ENCODE measurements at places on chromosomes 13 and 19.

DNA sequence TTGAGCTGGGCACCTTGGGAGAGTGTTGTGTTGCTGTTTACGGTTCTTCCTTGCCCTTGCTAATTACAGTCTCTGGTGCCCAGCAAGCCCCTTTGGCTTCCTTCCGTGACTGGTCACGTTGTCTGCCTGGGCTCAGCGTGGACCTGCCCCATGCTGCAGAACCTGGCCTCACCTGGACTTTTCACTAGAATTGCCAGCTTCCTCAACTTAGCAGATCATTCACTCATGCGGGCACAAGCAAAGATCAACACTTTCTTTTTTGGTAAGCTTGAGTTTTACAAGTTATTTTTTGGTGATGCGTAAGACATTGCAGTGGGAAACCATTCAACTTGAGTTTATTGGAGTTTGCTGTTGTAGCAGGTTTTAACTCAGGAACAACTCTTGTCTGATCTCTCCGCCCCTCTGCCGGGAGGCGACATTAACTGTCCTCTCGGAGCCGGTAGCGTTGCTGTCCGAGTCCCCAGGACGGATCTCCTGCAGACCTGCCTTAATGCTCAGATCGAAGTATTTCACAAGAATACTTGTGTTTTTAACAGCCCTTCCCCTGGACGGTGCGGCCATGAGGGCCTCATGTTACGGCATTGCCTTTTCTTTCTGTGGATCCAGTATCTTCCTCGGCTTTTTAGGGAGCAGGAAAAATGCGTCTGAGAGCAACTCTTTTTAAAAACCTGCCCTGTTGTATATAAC lies 15.7 kb upstream of the TEX29 start:
- no peak for DNase-seq

DNA sequence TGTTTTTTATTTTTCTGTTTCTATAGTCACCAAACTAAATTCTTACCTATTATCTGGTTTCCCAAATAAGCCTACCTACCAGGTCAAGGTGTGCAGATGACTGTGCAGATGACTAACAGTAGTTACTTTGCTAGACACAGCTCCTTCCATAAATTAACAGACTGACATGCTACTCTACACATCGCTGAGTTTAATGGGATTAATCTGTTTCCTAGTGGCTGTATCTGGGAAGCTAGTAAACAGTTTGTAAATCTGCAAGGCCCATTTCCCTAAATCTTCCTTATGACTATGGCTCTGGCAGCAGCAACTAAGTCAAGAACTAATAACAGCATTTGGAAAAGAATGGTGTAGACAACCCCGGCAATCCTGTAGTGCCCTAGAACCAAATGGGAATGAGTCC lies 27.9 kb downstream of the MIPEP start:
- DNase-seq, result no peak

GRCh38 chr13:27654816-27655215 lies 33.1 kb downstream of the POLR1D start:
- DNase-seq, result no peak

DNA sequence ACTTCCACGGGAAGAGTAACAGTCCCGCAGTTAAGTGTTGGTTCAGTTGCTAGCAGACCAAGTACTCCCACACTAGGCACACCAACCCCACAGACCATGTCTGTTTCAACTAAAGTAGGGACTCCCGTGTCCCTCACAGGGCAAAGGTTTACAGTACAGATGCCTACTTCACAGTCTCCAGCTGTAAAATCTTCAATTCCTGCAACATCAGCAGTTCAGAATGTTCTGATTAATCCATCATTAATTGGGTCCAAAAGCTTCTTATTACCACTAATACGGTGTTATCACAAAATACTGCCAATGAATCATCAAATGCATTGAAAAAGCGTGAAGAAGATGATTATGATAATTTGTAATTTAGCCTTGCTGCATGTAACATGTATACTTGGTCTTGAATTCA lies 95.8 kb downstream of the URI1 start:
- DNase-seq, result no peak

- DNase-seq, result no peak
Observed at GRCh38 chr19:10730932-10731331, 13.1 kb downstream of the DNM2 start.

GRCh38 chr19:43470288-43470687 lies 4.9 kb upstream of the LYPD3 start:
- no peak for DNase-seq

DNA sequence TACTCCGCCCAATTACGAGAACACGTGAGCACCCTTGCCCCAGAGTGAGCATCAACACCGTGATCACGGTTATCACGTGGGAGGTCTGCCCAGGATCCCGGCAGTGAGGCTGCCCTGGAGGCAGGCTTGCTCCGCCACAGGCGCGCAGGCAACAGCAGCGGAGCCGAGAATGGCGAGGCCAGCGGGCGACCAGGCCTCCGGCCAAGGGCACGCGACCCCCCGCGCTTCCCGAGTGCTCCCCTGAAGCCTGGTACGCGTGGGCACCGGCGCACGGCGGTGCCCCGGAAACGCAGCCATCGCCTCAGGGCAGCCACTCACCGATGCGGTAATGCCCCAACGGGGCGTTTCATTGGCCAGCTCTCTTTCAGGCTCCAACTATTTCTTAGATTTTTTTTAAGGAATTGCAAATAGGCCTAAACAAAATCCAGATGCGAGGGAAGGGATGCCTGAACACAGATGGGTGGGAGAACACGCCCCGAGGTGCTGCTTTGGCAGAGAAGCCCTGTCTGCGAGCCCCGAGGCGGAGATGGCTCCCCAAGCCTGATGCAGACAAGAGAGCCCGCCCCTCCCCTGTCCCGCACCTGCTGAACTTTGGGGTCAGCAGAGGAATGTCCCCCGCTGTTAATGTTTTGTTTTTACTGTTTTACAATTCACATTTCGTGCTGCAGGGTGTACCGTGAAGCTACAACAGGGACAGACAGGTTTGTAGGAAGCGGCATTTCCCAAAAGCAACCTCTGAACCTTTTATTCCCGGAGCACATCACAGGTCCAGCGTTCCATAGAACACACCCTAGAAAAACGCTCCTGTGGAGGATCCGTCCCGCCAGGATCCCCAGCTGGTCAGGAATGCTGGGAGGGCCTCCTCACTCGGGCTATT lies 132.7 kb downstream of the ZDHHC20 start:
- DNase-seq, result peak; percentile 86

DNA sequence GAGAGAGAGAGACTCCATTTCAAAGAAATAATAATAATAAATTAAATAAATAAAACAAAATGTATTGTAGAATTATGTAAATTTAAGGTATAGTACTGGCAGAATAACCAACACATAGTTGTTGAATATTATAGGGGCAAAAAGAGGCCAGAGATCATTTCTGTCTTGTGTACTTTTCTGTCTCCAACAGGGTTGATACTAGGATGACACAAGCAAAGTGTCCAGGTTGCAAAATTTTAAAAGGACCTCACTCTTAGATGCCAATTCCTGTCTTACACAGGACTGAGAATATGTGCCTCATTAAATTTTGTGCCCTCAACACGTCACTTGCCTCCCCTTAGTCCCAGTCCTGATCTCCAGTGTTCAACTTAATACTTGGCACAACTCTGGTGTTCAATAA lies 2.2 kb upstream of the AP2S1 start:
- no peak for DNase-seq

DNA sequence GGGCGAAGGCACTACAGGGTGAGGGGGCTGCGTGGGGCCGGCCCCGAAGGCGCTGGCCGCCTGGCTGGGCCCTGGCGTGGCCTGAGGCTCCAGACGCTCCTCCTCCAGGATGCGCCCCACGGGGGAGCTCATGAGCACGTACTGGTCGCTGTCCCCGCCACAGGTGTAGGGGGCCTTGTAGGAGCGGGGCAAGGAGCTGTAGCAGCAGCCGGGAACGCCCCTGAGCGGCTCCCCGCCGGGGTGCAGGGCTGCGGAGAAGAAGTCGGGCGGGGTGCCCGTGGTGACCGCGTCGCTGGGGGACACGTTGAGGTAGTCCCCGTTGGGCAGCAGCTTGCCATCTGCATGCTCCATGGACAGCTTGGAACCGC lies 3.0 kb downstream of the IRS2 start:
- DNase-seq, result peak; percentile 75

DNA sequence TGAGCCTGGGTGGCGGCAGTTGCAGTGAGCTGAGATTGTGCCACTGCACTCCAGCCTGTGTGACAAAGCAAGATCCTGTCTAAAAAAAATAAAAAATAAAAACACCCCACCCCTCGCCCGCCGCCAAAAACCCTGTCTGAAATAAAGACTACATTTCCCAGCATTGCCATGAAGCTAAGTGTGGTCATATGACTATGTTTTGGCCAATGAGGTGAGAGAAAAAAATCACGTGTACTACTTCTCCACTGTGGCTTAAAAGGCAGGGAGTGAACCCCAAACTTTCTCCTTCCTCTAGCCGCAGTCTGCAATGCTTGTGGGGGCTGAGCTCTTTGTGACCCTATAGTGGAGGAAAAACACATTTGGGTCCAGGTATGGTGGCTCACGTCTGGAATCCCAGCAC lies 54.9 kb downstream of the COLGALT1 start:
- no peak for DNase-seq

DNA sequence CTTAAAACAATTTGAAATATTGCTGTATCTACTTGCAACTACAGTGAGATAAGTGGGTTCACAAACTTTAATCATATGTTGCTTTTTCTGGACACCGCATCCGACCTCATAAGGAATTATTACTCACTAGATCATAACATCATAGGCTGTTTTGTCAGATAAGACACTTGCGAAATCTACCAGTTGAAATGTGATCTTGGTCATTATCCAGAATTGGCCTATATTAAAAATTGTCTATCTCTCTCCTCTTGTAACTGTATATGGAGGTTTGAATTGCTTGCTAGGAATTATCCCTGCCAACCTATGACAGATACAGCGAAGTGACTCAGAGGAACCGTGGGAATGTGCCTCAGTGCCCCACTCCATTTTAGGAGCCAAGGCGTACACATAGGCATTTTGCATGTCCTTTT lies 117.0 kb upstream of the POSTN start:
- no peak for DNase-seq

DNA sequence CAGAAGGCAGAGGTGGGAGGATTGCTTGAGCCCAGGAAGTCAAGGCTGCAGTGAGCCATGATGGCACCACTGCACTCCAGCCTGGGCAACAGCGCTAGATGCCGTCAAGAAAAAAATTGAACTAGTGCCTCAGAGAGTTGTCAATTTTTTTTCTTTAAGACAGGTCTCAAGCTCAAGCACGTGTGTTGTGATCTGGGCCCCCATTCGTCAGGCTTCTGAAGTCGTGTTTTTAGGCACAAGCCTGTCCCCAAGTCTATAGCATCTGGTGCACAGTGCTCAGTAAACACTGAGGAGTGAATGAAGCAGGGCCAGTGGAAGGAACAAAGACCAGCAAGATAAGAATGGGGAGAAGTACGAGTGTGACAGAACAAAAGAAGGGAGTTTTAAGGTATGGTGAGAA lies 23.7 kb upstream of the LAMP1 start:
- DNase-seq, result no peak

All from WTC11 (cell line).